Bronchial epithelial cell (primary cell): ENCODE measurements at places on chromosomes 2 and 18. TPM values are rescaled to one million over a fixed set of nuclear protein-coding genes. Genes with fewer than 3 reads are reported as not detected.

GRCh38 chr2:156339110-156339847, 6.8 kb upstream of the NR4A2 start:
- DNase-seq = no peak

GRCh38 chr18:493986-494983, 6.2 kb downstream of the COLEC12 start:
- DNase-seq = no peak

GRCh38 chr2:173572848-173573247, 218.2 kb downstream of the CDCA7 start:
- no peak for DNase-seq

DNA sequence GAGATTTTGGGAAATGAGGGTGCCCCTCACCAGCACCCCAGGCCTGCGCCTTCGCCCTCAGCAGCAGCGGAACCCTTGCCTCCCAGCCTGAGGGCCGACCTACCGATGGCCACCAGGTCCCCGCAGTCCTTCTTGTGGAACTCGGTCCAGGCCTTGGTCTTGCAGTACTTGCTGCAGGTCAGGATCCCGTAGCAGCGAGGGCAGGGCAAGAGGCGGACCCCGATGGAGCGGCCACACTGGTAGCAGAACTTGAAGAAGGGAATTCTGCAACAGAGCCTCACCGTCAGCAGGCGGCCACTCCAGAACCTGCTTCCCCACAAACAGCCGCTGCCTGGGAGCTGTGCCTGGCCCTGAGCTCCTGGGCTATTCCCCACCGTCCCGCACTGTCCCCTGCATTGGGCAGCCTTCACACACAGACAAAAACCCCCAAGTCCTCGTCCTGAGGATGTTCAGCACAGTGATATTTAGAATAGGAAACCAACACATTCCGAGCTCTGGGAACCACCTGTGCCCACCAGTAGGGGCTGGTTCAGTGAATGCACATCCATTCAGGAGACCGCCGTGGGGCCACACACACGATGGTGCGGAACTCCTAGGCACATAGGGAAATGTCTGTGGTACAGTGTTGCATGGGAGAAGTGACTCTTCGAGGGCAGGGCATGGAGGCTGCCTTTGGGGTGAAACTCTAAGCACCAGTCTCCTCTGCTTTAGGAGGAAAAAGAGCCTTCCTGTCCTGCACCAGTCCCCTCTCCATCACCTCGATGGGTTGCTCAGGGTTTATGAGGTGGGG, 45.6 kb downstream of the GPC1 start:
- DNase-seq = no peak

DNA sequence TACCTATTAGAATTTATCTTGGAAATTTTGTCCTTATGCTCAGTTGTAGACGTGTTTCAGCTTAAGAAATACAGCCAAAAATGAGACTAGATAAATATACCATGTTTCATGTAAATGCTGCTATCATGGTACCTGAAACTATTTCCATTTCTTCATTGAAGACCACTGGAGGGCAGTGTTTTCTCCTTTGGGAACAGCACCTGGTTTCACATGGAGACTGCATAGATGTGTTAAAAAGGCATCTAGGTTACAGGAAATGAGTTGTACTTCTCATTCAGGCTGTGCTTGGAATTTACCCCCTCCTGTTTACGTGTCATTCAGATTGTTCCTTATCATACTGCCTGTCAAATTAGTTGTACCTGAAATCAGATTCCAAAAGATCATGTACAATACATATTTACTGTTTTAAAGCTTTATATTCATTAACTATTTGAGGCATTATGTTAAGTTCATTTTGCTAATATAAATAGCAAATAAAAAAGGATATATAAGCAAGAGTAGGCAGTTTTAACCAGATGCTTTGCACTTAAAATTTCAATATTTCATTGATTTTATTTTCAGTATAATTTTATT, 57.3 kb upstream of the PSMD14 start:
- peak; percentile 89 for DNase-seq

DNA sequence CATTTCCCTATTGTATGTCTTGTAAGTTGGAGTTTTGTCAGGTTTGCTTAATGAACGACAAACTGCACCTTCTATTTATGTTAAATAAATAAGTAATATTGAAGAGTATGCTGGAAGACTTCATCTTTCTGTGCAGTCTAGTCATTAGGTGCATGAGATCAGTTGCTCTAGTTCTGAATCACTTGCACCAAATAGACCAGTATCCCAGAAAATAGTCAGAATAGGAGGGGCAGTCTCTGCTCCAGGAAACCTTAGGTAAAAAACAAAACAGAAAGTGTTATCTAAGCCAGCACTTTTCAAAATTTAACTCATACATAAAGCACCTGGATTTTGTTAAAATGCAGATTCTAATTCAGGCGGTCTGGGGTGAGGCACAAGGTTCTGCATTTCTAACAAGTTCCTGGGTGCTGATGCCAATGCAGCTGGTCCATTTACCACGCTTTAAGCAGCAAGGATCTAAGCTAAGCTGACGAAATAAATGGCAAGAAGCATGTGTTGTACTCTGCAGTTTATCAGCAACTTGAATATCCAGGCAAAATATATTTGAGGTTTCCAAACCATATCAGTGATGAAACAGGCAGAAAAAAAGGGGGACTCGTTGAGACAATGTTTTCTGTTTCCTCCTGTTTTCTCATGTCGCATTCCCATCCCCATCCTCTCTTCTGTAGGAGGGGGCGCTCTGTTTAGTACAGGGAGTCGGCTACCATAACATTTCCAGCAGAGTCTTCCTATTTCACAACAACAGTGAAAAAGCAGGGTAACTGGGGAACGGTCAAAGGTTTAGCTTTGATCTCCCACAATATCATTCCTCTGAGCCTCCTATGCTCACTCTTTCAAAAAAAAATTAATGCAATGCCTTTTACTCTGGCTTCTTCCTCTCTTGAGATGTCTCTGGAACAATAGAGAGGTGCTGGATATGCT, 106.4 kb downstream of the MBD2 start:
- DNase-seq = no peak

- DNase-seq = peak; percentile 97
Observed at GRCh38 chr18:50307738-50308470, 20.4 kb upstream of the CXXC1 start.

DNA sequence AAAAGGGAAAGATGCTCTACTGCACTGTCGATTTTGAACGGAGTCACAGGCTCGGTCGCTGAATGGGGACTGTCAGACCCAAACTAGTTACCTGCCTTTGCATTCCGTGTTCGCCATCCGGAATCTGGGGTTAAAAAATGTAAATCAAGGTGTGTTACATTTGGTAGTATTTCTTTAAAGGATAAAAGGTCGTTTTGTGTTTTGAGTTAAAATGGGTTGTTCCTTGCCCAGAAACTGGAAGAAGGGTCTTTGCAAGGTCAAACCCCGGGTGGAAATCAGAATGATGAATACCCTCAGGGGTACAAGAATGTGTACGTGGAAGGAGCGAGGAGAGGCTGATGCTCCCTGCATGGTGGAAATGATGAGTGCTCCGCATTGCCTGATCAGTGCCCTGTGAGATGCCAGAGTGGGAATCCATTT, 1.0 kb downstream of the VSNL1 start:
- no peak for DNase-seq

GRCh38 chr2:607709-608108, 69.5 kb downstream of the TMEM18 start:
- DNase-seq = no peak

GRCh38 chr18:70418546-70419311, 129.9 kb downstream of the SOCS6 start:
- no peak for DNase-seq

DNA sequence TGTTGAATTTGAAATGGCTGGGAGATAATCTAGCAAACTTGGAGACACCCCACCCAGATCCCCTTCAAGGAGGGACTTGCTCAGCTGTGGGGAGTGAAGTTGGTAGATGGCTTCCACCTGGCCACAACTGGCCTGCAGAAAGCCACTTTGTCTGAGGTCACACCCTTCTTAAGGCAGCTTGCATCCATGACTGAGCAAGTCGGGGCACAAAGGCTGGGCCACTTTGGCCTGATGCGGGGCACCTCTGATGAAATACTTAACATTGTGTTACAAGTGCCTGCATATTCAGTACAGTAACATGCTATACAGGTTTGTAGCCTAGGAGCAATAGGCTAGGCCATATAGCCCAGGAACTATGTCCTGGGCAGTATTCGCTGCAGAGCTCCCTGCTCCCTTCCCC, 13.4 kb upstream of the RPL37A start:
- no peak for DNase-seq

- no peak for DNase-seq
Observed at GRCh38 chr2:135490376-135490775, 40.6 kb downstream of the ZRANB3 start.

- peak; percentile 16 for DNase-seq
Observed at GRCh38 chr2:76870581-76870980, 651.6 kb downstream of the LRRTM4 start.

DNA sequence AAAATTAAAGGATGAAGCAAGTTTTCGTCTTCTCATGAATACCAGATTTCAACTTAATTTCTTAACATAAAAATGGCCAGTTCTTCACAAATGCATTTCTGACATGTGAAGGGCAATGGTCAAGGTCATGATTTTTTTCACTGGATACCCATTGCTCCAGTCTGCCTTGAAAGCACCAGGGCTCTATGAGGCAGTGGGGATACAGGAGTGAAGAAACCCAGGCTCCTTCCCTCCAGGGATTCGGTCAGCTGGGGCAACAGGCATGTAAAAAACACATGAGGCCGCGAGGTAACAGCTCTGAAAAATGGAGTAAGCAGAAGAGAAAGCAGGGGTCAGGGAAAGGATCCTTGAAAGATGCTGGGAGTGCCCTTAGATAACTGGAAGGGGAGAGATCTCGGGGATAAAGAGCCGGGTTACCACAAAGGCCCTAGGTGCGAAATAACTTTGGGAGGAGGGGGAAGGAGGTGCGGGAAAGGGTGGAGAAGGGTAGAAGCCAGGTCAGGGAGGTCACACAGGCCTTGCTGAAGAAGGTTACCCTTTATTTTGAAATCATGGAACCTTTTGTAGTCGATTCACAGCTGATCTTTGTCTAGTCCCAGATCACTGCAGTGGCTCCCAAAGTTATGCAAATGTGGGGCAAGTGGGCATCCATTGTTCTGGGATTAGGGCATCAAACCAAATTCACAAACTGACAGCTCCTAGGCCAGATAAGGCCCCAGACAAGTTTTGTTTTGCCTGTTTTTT, 5.2 kb upstream of the SPRED2 start:
- no peak for DNase-seq

DNA sequence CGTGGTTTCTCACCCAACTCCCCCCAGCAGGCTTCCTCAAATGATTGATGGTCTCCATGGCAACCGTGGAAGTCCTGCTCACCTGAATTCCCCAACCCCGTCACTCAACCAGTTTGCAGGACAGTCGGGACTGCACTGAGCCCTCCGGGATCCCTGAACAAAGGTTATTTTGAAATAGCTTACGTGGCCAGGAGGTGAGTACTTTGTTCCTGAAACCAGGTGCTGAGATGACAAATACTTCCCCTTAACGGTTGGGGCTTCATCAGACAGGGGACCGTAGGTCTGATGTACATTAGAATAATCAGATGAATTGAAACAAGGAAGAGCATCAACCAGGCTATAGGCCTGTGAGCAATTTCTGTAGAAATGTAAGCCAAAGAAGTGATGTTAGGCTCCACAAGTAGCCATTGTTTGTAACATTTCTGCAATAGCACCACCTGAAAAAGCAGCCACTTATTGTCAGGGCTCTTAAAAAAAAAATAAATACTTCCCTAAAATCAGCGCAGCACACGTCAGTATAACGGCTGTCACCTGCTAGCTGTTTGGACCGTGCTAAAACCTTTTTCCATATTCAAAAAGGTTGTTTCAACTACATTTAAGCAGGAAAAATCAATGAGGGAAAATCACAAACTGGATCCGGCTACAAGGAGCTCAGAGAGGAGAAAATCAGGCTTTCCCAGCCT, 206.4 kb upstream of the ID2 start:
- DNase-seq = peak; percentile 31

- no peak for DNase-seq
Observed at GRCh38 chr18:40949114-40949950, 1005.7 kb upstream of the PIK3C3 start.

DNA sequence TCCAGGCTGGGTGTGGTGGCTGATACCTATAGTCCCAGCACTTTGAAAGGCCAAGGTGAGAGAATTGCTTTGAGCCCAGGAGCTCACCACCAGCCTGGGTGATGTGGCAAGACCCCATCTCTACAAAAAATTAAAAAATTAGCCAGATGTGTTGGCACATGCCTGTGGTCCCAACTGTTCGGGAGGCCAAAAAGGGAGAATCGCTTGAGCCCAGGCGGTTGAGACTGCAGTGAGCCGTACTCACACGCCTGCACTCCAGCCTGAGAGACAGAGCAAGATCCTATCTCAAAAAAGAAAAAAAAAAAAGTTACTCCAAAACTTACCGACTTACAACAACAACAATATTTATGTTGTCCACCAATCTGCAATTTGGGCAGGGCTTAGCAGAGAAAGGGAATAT, 178.0 kb upstream of the FN1 start:
- no peak for DNase-seq

- no peak for DNase-seq
Observed at GRCh38 chr2:233068762-233069418, 8.7 kb downstream of the INPP5D start.

The EFEMP1 gene
- total RNA-seq = 113 and 227 TPM in 2 replicates

The IL36A gene
- total RNA-seq = 6.3 and 11.5 TPM in 2 replicates

The TXNDC2 gene
- total RNA-seq = under 0.01 TPM in 1 of 2 replicates, not detected in the other

The LCT gene
- under 0.01 TPM in 1 of 2 replicates, not detected in the other for total RNA-seq

The LOXHD1 gene
- not detected in 2 replicates for total RNA-seq

The COL6A3 gene
- total RNA-seq = 0.64 and 16.6 TPM in 2 replicates

The HJURP gene
- total RNA-seq = under 0.01 and 0.13 TPM in 2 replicates

The TNFAIP6 gene
- total RNA-seq = 0.13 and 2.6 TPM in 2 replicates

The CFAP65 gene
- not detected in 2 replicates for total RNA-seq

The ASB18 gene
- total RNA-seq = 0.38 TPM in 1 of 2 replicates, not detected in the other

The TUBA3E gene
- not detected in 2 replicates for total RNA-seq

The ATP5MC3 gene
- 76.1 and 80.3 TPM in 2 replicates for total RNA-seq

The LAMA3 gene
- total RNA-seq = 381 and 531 TPM in 2 replicates

The RNF25 gene
- total RNA-seq = 32.1 and 51.2 TPM in 2 replicates
